ENCODE measurements at places on chromosomes 13 and 19. TPM values are rescaled to one million over a fixed set of nuclear protein-coding genes. Genes with fewer than 3 reads are reported as not detected.

- H3K27ac ChIP-seq: peak overlapping the region; percentile 87
- H3K4me1 ChIP-seq: peaks cover 13% of the 10 kb centered on the region
- peak overlapping the region; percentile 90 for H3K4me3 ChIP-seq
- peaks cover 31% of the 10 kb centered on the region for H3K27me3 ChIP-seq
Observed at GRCh38 chr19:33063753-33064457, 783 bp downstream of the RHPN2 start.

Gene GALP
- total RNA-seq: not detected

DNA sequence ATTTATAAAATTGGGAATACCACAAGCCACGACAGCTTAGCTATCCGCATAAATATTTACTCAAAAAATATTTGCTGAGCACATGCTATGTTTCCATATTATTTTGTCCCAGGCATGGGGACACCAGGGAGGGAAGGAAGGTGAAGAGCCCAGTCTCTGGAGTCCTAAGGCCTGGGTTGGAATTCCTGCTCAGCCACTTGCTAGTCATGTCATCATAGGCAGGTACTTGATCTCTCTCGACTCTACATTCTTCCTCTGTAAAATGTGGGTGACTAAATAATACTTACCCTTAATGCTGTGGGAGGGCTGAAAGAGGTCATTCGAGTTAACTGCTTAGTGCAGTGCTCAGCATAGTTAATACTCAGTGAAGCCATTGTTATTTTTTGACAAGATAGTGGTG, 4.3 kb upstream of the RNASEH2B start:
- H3K36me3 ChIP-seq: no peaks in the 10 kb centered on the region
- no peak for DNase-seq
- peak overlapping the region; percentile 42 for H3K27ac ChIP-seq
- no peaks in the 10 kb centered on the region for H3K4me1 ChIP-seq

Gene SAMD1
- 42.7 TPM for total RNA-seq

GRCh38 chr19:35149463-35149862, 5.1 kb upstream of the FXYD5 start:
- no peak overlapping the region for H3K27ac ChIP-seq
- H3K4me3 ChIP-seq: no peak overlapping the region
- H3K27me3 ChIP-seq: peaks cover 65% of the 10 kb centered on the region
- no peaks in the 10 kb centered on the region for H3K36me3 ChIP-seq
- peaks cover 6% of the 10 kb centered on the region for H3K4me1 ChIP-seq

GRCh38 chr13:25571237-25571636, 199.5 kb downstream of the ATP8A2 start:
- H3K27ac ChIP-seq: no peak overlapping the region
- no peak for DNase-seq
- no peak overlapping the region for H3K4me3 ChIP-seq
- peaks cover 9% of the 10 kb centered on the region for H3K27me3 ChIP-seq

DNA sequence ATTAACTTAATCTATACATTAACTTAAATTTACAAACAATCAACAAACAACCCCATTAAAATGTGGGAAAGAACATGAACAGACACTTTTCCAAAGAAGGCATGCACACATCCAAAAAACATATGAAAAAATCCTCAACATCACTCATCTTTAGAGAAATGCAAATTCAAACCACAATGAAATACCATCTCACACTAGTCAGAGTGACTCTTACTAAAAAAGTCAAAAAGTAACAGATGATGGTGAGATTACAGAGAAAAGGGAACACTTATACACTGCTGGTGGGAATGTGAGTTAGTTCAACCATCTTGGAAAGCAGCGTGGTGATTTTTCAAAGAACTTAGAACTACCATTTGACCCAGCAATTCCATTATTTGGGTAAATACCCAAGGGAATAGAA, 759.2 kb upstream of the SLITRK1 start:
- no peaks in the 10 kb centered on the region for H3K27me3 ChIP-seq
- H3K36me3 ChIP-seq: no peaks in the 10 kb centered on the region
- H3K4me1 ChIP-seq: no peaks in the 10 kb centered on the region
- H3K4me3 ChIP-seq: no peak overlapping the region

DNA sequence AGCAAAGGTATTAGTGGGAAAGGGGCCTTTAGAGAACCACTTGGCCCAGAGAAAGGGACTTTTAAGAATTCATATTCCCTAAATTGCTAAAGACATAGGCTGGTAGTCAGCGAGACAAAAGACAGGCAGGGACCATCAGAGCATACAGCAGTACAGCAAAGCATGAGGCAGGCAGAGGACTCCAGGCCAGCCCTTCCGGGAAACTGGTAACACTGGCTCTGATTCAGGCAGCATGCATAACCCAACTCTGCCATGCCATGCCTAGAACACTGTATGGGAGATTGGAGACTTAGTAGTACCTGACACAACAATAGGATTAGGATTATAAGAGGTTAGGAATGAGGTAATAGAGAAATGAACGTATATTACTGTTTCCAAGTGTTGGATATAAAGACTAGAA, 34.9 kb downstream of the CAB39L start:
- peaks cover 4% of the 10 kb centered on the region for H3K36me3 ChIP-seq
- H3K27me3 ChIP-seq: no peaks in the 10 kb centered on the region
- no peak overlapping the region for H3K4me3 ChIP-seq
- H3K4me1 ChIP-seq: no peaks in the 10 kb centered on the region
- no peak for DNase-seq
- no peak overlapping the region for H3K27ac ChIP-seq

DNA sequence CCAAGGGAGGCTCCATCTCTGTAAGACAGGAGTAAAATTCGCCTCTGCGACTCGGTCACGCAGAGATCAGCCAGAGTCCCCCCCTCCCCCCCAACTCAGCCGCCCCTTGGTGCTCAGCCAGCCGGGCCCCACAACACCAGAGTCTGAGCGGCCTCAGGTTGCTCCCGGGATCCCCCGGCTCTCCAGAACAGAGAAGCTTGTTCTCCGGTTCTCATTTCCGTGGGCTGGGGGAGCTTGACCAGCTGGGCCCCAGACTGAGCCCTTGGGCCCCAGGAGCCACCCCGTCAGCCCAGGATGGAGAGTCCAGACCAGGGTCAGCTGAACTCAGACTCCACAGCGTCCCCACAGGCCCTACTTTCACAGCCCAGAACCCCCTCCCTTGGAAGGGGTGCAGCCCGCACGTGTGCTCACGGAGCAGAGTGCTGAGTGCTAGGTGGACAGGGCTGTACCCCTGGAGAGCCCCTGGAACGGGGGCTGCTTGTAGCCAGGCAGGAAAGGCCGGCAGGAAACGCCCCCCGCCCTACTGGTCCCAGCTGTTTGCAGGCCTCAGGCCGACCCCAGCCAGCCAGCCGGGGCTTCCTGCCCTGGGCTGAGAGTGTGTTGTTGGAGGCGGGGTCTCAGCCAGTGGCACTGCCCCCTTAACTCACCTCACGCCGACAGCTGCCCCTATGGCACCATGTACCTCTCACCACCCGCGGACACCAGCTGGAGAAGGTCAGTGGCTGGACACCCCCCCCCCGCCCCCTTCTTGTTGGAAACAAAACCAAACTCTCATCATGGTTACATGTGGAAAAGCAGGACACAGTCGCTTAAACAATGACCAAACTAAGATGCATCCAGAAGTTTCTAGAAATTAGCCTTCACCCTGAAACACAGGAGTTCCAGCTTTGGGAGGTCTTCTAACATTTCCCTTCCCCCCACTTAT, 44.4 kb downstream of the COMP start:
- no peak overlapping the region for H3K4me3 ChIP-seq
- no peak for DNase-seq
- H3K4me1 ChIP-seq: peaks cover 8% of the 10 kb centered on the region
- H3K27me3 ChIP-seq: no peaks in the 10 kb centered on the region

- no peaks in the 10 kb centered on the region for H3K36me3 ChIP-seq
- no peak for DNase-seq
- H3K4me3 ChIP-seq: no peak overlapping the region
- no peaks in the 10 kb centered on the region for H3K27me3 ChIP-seq
- H3K4me1 ChIP-seq: no peaks in the 10 kb centered on the region
- H3K27ac ChIP-seq: no peak overlapping the region
Observed at GRCh38 chr19:39864118-39864517, 17.9 kb upstream of the FBL start.

Measured in type B pancreatic cell (in vitro differentiated cells).